Activated CD4-positive, alpha-beta T cell treated with anti-CD3 and anti-CD28 coated beads, Interleukin-2, amount 10 ng/mL, durations not matched to agents 7 days and 5 days (primary cell): ENCODE measurements at places on chromosomes 11 and 22.

DNA sequence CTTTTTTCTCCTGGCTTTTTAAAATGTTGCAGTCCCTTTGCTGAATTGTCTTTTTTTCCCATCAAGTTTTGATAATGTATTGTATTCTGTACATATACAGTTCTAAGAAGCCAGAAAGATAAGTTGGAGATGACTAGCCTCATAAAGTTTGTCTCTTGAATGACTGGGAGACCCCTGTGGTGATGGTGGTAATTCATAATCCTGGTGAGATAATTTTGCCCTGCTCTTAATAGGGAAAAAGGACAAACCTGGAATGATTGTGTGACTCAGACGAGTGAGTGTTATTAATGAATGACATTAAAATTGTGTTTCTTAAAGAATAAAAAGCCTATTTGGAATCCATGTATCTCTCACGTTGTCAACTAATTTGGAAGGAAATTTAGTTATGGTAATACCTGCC is 1.2 kb downstream of the HIKESHI start:
- no peak for DNase-seq

GRCh38 chr11:71990701-71991100 is 8.0 kb upstream of the IL18BP start:
- DNase-seq: no peak

DNA sequence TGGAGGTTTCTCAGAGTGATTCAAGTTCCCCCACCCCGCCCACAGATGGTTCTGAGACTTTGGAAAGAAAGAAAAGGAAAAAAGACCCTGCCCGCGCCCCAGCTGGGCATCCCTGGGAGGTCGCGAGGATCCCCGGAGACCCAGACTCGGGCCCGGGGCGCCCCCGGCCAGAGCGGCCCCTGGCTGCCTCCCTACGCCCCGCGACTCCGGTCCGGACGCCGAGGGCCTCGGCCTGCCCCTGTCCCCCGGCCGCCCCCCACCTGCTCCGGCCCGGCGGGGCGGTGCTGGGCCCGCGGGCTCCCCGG is 2.3 kb upstream of the AIFM3 start:
- no peak for DNase-seq

DNA sequence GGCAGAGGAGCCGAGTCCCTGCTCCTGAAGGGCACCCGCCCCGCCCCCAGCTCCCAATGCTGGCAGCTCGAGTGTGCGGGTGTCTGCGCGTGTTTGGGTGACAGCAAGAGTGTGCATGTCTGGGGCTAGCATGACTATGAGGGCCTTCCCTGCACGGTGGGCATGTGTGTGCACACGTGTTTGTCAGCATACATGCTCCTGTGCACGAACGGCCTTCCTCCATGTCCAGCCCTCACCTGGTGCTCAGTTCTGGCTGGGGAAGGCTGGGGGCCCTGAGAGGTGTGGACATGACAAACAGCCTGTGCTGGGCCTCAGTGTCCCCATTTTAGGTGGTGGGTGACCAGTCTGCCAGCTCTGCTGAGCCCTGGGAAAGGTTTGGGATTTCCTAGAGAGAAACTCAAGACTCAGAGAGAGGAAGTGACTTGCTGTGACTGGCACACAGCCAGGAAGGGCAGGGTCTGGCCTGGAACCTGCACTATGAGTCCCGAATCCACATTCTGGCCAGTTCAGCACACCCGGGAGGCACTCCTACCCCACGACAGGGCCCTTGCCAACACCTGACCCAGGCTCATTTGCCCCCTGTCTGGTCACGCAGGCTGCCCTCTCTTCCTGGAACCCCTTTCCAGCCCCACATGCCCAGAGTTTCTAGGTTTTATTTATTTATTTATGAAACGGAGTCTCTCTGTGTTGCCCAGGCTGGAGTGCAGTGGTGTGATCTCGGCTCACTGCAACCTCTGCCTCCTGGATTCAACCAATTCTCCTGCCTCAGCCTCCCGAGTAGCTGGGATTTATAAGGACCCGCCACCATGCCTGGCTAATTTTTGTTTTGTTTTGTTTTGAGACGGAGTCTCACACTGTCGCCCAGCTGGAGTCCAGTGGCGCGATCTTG is 3.3 kb upstream of the SHISA8 start:
- no peak for DNase-seq

- peak; percentile 84 for DNase-seq
Measured at GRCh38 chr11:36352922-36353321, 56.8 kb downstream of the PRR5L start.

GRCh38 chr11:44568331-44568657 is 2.8 kb downstream of the CD82 start:
- DNase-seq: no peak

- no peak for DNase-seq
Measured at GRCh38 chr11:57391539-57391938, 1.1 kb upstream of the PRG2 start.

DNA sequence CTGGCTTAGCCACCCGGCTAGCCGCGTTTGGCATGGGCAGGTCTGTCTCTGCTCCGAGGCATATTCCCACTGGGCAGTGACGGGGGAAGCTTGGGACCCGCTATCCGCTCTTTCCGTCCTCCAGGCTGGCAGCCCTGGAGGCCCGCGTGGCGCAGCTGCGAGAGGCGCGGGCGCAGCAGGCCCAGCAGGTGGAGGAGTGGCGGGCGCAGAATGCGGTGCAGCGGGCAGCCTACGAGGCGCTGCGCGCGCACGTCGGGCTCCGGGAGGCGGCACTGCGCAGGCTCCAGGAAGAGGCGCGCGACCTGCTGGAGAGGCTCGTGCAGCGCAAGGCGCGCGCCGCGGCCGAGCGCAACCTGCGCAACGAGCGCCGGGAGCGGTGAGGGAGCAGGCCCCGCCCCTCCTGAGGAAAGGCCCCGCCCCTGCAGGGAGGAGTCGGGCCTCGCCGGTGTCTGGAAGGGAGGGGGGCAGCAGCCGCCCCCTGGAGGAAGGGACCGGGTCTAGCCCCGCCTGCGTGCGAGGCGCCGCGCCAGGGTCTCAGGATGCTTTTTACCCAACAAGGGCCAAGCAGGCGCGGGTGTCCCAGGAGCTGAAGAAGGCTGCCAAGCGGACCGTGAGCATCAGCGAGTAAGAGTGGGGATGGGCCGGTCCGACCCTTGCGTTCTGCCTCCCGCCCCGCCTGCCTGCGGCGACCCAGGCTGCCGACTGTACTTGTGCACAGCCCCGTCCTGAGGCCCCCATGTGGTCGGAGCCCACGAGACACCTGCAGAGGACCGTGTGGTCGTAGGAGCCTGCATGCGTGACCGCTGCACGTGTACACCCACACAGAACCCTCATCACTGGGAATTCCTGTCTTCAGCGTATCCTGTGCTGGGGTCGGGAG is 7.9 kb downstream of the ATG16L2 start:
- DNase-seq: peak; percentile 69

GRCh38 chr11:45181889-45182550 is 35.6 kb downstream of the PRDM11 start:
- no peak for DNase-seq

DNA sequence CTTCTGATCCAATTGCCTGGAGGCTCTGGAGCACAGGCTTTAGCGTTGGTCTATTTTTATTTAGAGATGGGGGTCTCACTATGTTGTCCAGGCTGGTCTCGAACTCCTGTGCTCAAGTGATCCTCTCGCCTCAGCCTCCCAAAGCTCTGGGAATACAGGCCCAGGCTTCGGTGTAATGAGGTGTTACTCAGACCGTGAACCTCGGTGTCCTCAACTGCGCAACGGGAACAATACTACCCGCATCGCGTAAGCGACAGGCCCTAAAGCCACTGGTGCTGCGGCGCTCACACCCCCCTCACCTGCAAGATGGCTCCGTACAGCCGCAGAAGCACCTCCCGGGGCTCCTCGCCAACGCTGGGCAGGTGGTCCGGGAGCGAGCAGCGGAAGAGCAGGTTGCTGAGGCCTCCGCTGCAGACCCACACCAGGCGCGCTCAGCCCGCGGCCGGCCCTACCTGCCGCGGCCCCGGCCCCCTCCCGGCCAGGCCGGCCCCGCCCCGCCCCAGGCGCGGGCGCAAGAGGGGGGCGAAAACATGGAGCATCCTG is 628 bp downstream of the CHKB start:
- peak; percentile 37 for DNase-seq

GRCh38 chr11:60018058-60018457 is 1.1 kb downstream of the OOSP4B start:
- no peak for DNase-seq

DNA sequence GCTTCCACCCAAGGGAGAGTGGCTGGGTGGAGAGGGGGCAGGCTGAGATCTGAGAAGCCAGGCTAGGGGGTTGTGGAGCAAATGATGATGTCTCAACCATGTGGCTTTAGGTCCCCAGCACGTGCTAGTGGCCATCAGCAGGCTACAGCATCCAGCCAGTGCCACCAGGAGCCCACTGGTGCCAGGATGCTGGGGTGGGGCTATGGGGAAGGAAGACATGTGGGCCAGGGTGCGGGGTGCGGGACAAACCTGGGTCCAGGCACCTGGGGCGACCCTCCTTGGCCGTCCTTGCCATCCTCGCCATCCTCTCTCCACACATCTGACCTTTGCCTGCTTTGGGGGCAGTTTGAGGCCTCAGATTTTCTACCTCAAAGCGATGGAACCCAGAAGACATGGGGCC is 104.3 kb downstream of the KCNQ1 start:
- DNase-seq: no peak

- no peak for DNase-seq
Measured at GRCh38 chr11:119629085-119629484, 99.9 kb downstream of the NECTIN1 start.

DNA sequence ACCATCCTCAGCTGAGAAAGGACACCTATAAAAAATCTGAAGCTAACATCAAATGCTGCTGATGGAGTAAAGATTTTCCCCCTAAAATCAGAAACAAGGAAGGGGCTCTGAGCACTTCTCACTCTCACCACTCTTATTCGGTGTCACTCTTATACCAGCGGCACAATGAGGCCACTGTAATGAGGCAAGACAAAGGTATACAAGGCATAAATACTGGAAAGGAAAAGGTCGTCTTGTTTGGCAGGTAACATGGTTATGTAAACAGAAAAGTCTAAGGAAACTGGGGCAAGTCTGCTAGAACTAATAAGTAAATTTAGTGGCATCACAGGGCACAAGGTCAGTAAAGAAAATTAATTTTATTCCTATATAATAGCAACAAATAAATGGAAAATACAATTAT is 8.1 kb upstream of the MOB2 start:
- DNase-seq: no peak

GRCh38 chr11:45754261-45754709 is 50.7 kb upstream of the SLC35C1 start:
- no peak for DNase-seq

- DNase-seq: no peak
Measured at GRCh38 chr11:221998-222789, 13.9 kb downstream of the SIRT3 start.

DNA sequence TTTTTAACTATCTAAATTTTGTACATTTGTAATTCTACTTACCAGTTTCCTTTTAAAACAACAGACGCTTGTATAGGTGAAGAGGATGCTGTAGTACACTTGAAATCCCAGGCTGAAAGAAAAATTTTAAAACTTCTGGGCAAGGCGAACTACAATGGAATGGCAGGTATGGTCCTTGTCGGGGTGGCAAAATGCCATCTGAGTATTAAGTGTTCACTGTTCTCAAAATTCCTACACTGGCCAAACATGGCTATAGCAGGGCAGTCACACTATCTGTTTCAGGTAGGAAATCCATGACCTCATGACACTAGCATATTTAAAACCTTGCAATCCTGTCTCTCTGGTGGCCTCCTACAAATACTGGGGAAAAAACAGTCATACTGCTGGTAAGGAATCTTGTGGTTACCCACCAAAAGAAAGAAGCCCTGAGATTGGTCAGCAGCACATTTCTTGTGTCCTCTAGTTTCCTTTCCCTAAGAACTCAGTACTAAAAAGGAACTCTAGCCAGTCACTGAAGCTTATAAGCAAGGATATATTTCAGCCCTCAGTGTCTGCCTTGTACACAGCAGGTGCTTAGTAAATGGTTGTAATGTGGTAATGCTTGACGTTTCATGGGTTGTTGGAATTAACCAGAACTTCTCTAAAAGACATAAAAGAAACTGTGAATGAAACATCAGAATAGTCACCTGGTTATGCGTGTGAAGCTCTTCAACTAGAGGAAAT is 5.2 kb upstream of the ZC3H12C start:
- DNase-seq: no peak

DNA sequence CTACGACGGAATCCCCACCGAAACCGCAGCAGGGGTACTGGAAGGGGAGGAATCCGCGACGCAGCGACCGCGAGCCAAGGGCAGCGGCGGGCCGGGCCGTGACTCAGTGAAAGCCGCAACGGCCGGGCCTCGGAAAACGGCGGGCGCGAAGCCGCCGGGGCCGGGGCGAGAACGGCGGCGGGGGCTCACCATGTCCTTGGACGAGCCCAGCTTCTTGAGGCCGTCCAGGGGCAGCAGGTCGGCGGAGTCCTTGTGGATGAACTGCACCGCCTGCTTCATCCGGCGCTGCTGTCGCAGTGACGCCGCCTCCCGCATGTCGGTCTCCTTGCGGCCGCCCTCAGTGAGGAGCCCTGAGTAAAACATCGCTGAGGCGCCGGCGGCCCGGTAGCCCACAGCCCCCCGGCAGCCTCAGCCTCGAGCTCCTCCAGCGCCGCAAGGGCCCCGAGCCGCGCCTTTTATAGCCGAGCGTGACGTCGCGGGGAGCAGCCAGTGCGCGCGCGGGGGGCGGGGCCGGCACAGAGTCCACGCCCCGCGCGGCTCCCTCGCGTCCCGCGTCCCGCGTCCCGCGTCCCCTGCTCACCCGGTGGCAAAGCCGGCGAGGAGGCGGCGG is at the start of gene NRIP3:
Gene NRIP3, minus strand, starts transcription at position 429 of the 610 bp plus-strand sequence. Its CDS starts 66 bp downstream, at position 363.
- DNase-seq: peak; percentile 78

- no peak for DNase-seq
Measured at GRCh38 chr11:10529279-10529678, 11.7 kb downstream of the RNF141 start.

DNA sequence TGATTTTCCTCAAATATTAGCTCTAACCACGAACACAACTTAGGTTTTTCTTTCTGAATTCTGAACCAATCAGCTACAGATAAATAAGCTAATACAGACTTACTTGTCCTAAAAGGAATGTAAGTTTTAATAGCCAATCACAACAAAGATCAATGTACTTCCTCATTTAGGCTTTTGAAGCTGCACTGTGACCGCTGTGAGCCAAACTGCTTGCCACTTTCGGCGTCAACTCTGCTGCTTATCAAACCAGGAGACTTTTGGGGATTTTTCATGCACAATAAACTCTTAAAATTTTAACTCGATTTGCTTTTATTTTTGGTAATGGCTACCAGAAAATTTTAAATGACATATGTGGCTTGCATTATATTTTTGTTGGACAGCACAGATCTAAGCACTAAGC is 92.5 kb downstream of the TMPRSS5 start:
- no peak for DNase-seq

GRCh38 chr22:28557184-28557583 is 122.5 kb downstream of the TTC28 start:
- no peak for DNase-seq

DNA sequence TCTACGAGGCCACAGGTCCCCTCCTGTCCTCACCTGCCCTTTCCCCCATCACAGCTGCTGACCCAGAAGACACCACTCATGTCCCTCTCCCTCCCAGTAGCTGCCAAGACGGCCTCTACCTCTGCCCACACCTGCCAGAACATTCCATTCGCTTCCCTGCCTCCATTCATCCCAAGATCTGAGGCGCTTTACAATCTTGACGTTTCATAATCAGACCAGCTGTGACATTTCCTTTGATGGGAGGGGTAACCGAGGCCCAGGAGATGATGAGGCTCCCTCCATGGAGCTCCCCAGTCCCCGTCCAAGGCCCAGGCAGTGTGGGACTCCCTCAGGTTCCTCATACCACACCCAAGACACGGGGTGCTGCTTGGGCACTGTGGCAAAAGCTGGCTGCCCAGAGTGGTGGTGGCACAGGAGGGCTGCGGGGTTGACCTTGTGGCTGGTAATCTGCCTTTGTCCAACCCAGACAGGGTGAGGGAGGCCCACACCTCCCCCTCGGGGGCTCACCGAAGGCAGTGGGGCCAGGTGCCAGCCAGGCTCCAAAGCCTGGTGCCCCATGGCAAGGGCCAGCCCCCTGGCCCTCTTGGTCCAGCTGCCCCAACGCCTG is 17.3 kb downstream of the PHLDA2 start:
- no peak for DNase-seq
